ENCODE measurements at places on chromosomes 1 and 21.

DNA sequence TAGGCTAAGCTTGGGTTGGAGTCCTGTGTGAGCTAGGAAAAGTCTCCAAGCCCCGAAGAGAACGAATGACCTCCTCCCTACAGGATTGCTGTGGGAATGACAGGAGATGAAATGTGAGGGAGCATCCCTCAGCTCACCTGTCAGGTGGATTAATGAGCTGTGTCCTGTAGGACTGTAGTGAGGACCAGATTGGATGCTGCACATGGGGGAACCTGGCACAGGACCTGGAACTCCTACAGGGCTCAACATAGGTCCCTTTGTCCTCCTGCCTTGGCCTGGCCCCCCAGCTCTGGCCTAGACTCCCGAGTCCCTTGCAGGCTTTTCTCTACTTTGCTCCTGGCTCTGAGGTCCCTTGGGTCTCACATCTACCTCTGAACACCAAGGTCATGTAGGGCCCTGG lies 155.7 kb downstream of the PTPRU start:
- DNase-seq, result no peak

DNA sequence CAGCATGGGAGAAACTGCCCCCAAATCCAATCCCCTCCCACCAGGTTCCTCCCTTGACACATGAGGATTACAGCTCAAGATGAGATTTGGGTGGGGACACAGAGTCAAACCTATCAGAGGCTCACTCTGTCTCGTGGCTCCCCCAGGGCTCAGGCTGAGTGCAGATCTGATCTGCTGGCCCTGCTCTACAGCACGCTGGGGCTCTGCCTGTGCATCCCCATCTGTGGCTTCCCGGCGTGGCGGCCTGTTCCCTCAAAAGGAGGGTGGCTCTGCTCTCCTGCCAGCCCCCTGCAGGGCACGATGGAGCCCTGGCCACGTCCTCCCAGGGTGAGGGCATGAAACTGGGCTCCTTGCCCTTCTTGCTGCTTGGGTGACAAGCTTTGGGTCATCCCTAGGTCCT lies 19.8 kb upstream of the SMYD3 start:
- no peak for DNase-seq

- DNase-seq, result no peak
Measured at GRCh38 chr1:246893191-246893939, 38.4 kb downstream of the AHCTF1 start.

- no peak for DNase-seq
Measured at GRCh38 chr21:35529171-35529863, 480.2 kb upstream of the RUNX1 start.

GRCh38 chr21:14383596-14384180 lies 742 bp upstream of the HSPA13 start:
- DNase-seq, result no peak

- no peak for DNase-seq
Measured at GRCh38 chr1:77459881-77460280, 178.1 kb downstream of the AK5 start.

DNA sequence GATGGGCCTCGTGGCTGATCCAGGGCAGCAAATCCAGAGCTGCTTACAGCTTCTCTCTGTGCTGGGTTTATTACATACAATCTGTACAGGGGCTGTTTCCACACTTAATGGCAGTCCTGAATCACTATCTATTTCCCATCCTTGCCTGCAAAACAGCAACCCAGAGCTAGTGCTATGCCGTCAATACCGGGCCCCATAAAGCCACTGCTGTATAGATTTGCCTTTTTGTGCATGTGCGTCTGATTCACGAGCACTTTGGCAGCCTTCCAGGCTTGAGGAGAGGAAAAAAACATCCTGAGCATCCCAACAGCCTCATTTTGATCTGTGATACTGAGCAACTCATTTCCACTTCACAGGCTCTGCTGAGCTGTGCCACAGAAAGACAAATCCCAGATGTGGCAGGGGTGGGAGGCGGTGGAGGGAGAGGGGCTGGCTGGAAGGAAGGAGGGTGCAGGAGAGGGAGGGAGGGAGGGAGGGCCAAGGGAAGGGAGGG lies 65.2 kb upstream of the TARBP1 start:
- DNase-seq, result peak; percentile 82

- DNase-seq, result peak; percentile 70
Measured at GRCh38 chr1:54081306-54082270, 28.2 kb downstream of the TCEANC2 start.

GRCh38 chr21:31873696-31874599 lies 1.1 kb downstream of the HUNK start:
- no peak for DNase-seq

- no peak for DNase-seq
Measured at GRCh38 chr1:35029761-35030160, 2.0 kb downstream of the ZMYM6 start.

GRCh38 chr1:152566681-152567080 lies at the start of gene LCE3E:
Gene LCE3E, minus strand, starts transcription at chr1:152566780. Its CDS starts 572 bp downstream, at chr1:152566208.
- no peak for DNase-seq

DNA sequence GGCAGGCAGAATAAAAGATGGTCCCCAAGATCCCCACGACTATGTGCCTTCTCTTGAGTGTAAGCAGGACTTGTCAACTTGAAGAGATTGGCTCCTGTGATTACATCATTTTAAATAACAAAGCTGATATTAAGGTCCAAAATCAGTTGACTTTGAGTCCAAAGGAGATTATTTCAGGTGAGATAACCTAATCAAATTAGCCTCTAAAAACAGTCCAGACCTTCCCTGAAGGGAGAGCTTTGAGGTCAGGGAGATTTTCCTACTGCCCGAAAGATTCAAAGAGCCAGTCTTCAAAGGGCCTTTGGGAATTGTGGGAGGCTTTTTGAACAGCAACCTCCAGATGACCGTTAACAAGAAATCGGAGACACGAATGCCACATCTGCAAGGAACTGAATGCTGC lies 51.5 kb upstream of the NCAM2 start:
- no peak for DNase-seq

- DNase-seq, result no peak
Measured at GRCh38 chr1:244394346-244394745, 57.4 kb downstream of the ADSS2 start.

GRCh38 chr1:52637946-52638345 lies 5.0 kb downstream of the SHISAL2A start:
- no peak for DNase-seq

DNA sequence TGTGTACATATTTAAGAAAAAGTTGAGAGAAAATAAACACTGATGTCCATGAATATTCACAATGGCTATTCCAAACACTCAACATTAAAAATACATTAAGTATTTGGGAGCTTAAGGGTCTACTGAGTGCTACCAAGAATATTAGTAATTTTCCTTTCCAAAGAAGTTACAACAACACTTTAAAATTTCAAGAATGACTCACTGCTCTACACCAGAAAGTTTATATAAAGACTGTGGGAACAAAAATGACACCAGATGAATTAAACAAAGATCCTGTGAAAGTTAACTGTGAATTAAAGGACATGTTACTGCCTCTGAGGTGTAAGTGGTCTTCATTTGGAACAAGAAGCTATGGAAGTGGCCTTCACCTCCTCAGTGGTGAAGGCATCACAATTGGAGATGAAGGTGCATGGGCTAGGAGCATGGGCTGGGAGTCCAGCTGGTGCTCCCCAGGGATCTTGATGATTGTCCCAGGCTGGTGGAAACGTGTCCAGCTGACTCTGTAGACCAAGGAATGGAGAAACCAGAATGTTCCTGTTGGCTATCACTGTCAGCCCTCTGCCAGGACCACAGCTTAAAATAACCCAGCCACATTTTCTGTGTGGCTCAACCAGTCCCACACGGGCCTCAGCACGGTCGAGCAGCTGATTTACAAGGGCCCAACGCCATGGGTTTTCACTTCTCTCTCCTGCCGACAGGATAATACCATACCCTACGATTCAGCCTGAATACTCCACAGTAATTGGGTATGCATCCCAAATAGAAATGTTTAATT lies 28.8 kb downstream of the TAF5L start:
- DNase-seq, result peak; percentile 53

DNA sequence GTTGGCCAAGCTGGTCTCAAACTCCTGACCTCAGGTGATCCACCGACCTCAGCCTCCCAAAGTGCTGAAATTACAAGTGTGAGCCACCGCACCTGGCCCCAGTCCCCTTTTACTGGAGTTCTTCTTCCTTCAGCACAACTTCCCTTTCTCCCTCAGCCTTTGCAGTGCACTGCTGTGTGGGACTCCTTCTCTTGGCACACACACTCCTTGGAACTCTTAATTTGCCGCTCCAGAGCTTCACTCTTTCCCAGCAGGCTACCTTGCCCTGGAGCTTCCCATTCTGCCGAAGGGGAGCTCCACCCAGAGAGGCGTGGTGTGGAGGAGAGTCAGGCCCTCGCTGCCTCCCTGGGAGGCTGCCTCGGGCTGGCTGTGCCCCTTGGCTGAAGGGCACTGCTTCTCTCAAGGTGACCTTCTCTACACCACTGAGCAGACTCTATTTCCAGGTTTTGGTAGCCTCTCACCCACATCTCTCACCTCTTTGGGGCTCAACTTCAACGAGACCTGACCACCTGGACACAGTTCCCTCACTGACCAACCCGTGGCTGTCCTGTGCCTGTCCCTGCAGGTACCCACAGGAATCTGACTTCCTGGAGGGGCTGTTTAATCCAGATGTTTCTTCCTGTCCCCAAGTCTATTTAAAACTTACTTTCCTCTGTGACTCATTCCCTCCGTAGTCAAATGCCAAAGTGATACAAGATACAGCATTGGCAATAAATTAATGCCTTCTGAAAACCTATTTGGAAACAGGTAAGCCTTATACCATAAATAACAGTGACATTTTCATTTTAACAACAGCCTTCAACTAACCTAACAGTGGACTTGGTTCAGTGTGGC lies 227.3 kb upstream of the KIAA0040 start:
- DNase-seq, result no peak

GRCh38 chr1:54371942-54372275 lies 34.3 kb downstream of the SSBP3 start:
- no peak for DNase-seq

GRCh38 chr1:77063118-77063517 lies 156.1 kb downstream of the PIGK start:
- DNase-seq, result no peak

DNA sequence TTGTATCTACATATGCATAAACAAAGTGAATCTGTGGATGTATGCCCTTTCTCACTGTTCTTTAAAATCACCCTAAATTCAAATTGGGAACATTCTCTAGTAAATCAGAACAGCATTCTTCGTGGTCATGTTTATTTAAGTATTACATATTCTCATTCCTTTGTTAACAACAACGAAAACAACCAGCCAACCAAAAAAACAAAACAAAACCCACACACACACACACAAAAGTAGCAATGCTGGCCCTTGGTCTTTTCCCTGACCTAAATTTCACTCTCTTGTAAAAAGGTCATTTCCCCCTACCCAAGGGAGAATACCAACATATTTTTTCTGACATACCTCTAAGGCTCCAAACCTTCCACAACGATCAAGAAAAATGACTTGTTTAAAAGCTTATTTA lies 102.6 kb downstream of the NRIP1 start:
- no peak for DNase-seq

DNA sequence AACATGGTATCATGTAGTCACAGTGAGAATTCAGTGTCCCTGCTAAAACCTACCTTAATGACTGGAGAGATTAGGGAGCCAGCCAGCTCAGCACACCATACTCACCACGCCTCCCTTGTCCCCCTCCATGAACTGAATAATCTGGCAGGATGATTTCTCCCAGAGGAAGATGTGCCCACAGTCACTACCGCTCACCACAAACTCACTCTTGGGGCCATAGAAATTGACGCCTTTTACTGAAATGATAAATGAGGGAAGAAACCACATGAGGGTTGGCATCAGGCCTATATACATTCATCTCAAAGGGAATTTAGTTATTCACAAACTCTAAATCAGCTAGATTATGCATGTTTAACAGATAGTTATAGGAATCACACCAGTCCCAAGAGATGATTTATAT lies 17.4 kb downstream of the PEA15 start:
- DNase-seq, result no peak

DNA sequence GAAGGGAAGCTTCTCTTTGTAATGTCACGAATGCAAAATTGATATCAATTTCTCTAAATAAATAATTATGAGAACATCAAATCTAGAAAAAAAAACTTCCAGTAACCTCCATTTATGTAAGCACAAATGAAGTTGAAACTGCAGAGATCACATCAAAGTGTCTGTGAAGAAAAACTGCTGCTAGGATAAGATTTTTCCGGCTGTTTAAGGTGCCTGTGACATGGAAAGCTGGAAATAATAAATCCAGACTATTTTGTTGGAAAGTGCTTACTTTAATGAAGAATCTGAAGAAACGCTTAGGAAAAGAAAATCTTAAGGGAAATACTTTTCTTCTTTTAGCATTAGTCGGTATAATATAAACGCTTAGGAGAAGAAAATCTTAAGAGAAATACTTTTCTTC lies 57.0 kb downstream of the CHRM3 start:
- DNase-seq, result no peak

Data from ascending aorta (tissue), 2 donors.